GM13977 (cell line): ENCODE measurements at places on chromosomes 7 and 10.

GRCh38 chr7:70696201-70696754 is 435.7 kb upstream of the GALNT17 start:
- no peak for DNase-seq

DNA sequence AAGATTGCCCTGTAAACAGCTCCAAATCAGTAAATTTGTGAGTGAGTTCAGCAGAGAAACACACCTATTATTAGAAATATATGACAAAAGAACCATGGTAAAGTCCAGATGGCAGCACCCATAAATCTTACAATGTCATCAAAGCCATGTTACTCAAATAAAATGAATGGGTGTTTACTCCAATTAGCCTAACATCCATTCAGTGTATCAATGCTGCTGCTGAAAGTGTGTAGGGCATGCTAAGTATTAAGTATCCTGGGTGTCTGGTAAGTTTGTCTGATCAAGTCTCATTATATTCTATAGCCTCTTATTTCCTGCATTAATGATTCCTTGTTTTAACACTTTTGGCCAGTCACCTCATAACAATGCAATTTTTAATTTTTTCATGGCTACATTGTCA is 185.5 kb upstream of the STEAP4 start:
- DNase-seq: no peak

GRCh38 chr7:24911213-24911603 is 68.8 kb downstream of the OSBPL3 start:
- DNase-seq: no peak

- no peak for DNase-seq
Observed at GRCh38 chr10:17729630-17730029, 22.4 kb upstream of the TMEM236 start.

DNA sequence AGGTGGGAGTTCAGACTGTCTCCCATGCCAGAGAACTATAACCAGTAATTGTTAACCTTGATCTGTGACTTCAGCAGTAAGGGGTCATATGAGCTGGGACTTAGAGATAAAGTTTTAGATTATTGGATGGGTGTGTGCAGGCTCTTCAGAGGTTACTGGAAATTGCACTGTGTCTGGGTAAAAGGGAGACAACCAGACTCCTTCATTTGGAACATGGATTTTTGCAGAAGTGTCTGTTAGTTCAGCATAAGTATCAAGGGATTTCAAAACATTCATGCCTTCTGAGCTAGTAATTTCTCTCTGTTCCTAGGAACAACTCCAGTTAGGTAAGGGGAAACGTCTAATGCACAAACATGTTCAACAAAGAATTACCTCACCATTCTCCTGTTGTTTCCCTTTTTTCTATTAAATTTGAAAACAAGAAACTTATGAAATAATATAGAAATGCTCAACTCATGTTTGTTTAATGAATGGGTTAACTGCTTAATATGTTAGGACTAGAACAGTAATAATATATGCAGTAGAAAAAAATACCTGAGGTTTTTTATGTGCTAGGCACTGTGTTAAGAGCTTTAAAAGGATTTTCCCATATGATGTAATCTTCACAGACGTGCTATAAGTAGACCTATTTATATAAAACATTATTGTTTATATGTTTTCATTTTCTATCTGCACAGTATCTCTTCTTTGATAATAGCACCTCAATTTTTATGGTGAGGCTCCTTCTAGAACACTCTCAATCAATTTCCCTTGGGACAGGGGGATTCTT is 233.0 kb downstream of the CACNA2D1 start:
- DNase-seq: no peak

DNA sequence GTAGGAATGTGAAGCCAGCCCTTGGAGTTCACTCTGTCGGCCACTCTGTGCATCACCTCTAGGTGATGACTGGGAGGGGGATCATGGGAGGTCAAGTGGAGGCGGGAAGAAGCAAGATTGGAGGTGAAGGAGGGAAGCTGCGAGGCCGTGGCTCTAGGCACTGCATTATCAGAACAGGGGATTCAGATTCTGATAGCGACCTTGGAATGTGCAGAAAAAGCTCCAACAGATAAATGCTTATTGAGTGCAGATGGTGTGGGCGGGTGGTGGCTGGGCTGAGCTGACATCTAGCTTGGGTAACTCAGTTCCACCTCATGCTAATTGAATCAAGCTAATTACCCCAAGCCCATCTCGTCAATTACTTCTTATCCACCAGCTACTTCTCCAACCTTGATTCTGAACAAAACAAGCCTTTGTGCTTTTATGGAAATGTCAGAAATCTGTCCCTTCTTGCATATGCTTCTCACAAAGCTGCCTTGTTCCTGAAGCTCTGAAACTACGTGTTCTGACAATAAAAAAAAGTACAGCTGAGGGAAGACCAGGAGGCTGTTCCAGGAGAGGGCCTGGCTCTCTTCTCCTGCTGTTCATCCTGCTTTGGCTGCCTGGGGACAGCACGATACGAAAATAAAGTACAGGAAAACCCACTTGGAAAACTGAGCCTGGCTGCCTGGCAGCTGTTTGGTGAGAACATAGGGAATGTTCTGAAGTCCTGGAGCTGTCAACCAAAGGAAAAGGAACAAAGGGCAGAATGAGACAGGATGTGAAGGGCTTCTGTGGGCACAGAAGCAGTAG is 27.5 kb downstream of the STRA8 start:
- no peak for DNase-seq

GRCh38 chr10:114103284-114103683 is 59.6 kb downstream of the ADRB1 start:
- peak; percentile 69 for DNase-seq

DNA sequence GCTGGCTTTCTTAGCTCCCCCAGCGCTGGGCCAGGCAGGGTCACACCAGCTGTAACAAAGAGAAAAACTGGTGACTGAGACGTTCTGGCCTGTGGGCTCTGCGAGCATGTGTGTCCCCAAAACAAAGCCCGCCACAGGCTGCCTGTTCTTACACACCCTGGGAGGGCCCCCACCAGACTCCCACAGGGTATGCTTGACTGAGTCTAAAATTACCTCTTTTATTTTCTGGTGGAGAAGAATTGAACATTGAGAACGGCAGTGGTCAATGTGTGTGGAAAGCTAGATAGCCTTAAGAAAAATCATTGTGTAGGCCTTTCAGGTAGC is 808 bp downstream of the C10orf71 start:
- no peak for DNase-seq

GRCh38 chr7:98913612-98914011 is 35.3 kb downstream of the TRRAP start:
- DNase-seq: no peak

GRCh38 chr7:119935418-119936025 is 337.5 kb upstream of the KCND2 start:
- DNase-seq: peak; percentile 8
